Stimulated activated CD8-positive, alpha-beta memory T cell treated with anti-CD3 and anti-CD28 coated beads, Interleukin-7, amount 100 ng/mL, for 1 hour (primary cell): ENCODE measurements at places on chromosomes 7 and 10.

- no peak for DNase-seq
Measured at GRCh38 chr7:102810916-102811315, 62.1 kb downstream of the FAM185A start.

- DNase-seq, result no peak
Measured at GRCh38 chr7:11006291-11006690, 32.6 kb downstream of the PHF14 start.

DNA sequence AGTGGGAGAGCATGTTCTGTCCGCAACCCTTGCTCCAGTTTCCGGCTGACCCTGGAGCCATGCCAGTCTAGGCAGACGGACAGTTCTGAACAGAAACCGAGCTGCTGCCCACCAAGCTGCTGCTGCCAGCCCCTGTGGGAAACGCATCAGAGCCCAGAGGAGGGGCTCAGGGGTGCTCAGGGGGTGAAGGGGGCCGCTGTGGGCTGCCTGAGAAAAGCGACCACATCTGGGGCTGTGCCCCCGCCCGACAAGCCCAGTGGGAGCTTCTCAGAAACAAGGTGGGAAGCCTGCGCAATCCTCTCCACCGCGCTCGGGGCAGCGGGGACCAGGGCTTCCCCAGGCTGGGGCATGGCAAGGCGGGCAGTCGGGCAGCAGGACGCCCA lies 38.8 kb upstream of the CFAP46 start:
- DNase-seq, result no peak

- DNase-seq, result no peak
Measured at GRCh38 chr7:99786726-99787335, 2.8 kb upstream of the CYP3A4 start.

- no peak for DNase-seq
Measured at GRCh38 chr10:30412901-30413300, 21.1 kb upstream of the MAP3K8 start.

GRCh38 chr10:33734393-33735155 lies 400.1 kb upstream of the NRP1 start:
- DNase-seq, result no peak

DNA sequence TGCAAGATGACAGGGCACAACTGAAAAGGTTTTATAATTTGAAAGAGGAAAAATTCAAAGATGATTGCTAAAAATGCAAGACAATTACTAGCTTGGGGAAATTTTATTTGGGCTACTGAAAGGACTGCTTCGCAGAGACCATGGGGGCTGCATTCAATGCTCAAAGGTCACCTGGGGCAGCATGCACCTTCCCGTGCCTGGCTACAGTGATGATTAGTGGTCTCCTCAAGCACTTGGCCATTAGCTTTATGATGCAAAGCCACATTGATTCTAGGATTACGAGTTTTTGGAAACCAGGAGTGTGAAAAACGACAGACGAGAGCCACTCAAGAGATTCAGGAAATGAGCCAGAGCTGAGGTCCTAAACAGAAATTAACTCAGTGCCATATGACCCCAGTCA lies 764.6 kb downstream of the PHTF2 start:
- DNase-seq, result no peak

- no peak for DNase-seq
Measured at GRCh38 chr10:61752111-61753011, 89.6 kb downstream of the CABCOCO1 start.

DNA sequence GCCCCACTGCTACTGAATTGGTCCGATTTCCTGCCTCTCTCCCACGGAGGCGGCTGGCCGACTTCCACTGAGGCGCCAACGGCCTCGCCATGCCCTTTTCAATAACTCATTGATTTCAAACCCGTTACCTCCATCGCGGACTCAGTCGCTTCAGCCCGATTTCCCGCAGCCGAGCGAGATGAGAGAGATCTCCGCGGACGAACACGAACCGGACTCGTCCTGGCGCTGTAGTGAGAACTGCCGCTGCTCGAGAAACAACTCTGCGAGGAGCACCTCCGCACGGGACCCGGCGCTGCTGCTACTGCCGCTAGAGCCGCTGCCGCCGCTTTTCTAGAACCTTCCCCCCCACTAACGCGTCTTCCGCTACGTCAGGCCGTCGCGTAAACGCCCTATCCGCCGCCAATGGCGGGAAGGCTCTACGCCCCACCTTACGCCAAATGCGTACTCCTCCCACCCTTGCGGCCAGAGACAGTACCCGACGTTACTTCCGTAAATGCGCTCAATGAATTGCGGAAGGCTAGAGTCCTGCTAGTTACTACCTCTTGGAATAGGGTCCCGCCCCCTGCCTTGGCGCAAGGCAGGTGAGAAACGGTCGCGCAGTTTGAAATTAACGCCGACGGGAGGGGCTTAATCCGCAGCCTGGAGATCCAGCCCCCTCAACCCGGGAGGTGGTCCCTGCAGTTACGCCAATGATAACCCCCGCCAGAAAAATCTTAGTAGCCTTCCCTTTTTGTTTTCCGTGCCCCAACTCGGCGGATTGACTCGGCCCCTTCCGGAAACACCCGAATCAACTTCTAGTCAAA lies at the start of gene HNRNPA2B1:
HNRNPA2B1 (minus strand) TSS at position 303 of the 803 bp plus-strand sequence; CDS start at position 134, 169 bp downstream.
- peak; percentile 96 for DNase-seq

- no peak for DNase-seq
Measured at GRCh38 chr7:47940088-47941013, 7.9 kb downstream of the PKD1L1 start.

GRCh38 chr10:112122827-112123226 lies 60.7 kb downstream of the GPAM start:
- no peak for DNase-seq

DNA sequence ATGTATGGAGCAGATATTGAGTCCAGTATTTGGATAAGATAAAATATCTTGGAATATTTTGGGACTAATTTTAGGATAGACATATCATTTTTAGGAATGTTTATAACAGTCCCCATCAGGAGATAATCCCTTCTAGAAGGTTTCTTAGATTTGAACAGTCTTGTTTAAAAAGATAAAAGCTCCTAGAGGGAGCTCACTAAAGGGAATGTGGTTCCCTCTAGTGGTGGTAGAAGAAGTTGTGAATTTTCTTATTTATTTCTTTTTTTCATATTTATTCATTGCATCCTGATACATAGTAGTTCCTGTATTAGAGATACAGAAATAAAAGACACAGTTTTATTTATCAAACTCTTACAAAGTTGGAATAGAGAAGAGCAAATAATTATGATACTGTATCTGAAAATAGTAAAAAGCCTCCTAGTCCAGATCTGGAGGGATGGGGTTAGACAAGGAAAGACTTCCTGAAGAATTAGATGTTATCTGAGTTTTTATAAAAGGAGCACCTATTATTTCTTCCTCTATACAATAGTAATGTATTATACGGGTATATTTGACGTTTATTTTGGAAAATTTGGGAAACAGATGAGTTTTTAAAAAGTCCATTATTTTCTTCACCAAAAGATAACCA lies 24.5 kb upstream of the KLF14 start:
- DNase-seq, result no peak

- DNase-seq, result no peak
Measured at GRCh38 chr10:9254353-9254752, 1199.9 kb downstream of the GATA3 start.

DNA sequence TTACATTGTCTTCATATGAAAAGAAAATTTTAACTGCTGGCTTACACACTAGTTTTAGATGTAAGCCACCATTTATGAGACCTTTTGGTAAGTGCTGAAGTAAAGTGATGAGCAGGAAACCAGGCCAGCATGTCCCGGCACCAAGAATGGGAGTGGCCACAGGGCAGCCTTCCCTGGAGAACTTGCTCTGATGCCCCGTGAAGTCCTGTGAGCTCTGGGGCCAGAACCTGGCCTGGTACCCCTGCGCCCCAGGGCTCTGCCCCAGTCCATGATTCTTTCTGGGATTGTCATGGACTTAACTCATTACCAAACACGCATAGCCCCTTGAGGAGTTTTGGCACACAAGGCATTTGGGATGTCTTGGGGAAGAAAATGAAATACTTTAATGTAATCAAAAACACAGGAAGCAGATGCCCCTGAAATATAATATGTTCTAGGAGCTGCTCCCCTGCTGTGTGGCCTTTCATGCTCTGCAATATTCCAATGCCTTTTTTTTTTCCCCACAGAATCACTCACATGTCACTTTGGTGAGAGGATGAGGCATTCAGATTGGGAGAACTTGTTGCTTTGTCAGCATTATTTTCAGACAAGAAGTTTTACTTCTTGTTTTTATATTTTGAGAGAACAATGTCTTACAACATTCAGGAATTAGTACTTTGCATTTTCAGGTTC lies 53.1 kb upstream of the CXCL12 start:
- no peak for DNase-seq

GRCh38 chr10:131145756-131146155 lies 165.8 kb downstream of the TCERG1L start:
- no peak for DNase-seq

DNA sequence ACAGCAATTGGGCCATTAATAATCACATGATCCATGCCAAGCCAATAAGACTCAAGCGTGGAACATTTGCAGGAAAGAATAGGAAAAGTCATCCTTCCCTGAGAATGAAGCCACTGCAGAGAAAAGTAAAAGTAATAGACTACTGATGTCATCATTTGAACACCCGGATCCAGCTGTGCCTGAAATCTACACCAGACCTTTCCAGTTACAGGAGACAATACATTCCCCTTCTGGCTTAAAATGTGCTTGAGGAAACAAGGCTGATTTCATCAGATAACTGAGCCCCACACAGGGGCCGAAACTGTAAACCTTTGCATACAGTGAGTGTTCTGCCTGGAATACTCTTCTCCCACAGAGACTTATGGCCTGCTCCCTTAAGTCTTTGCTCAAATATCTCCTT lies 232.8 kb downstream of the KCNMA1 start:
- DNase-seq, result no peak

DNA sequence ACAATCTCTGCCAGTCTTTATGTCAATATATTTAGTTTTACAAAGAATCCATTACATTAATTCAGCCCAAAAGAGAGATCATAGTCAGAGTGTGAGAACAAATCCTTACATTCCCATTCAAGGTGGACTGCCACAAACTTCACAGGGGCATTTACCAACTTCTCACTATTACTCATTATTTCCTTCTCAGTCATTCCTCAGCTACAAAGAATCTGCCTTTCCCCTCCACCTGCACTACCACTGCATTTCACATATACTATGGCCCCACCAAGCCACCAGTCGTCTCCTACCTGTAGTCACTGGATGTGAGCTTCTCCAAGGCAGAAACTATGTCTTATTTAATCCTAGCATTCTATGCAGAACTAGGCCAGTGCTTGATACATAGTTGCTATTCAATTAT lies 94.3 kb downstream of the USP6NL start:
- DNase-seq, result no peak

GRCh38 chr7:114865564-114865963 lies 56.3 kb upstream of the MDFIC start:
- peak; percentile 25 for DNase-seq

GRCh38 chr10:70341016-70341415 lies 41.4 kb downstream of the LRRC20 start:
- DNase-seq, result no peak

DNA sequence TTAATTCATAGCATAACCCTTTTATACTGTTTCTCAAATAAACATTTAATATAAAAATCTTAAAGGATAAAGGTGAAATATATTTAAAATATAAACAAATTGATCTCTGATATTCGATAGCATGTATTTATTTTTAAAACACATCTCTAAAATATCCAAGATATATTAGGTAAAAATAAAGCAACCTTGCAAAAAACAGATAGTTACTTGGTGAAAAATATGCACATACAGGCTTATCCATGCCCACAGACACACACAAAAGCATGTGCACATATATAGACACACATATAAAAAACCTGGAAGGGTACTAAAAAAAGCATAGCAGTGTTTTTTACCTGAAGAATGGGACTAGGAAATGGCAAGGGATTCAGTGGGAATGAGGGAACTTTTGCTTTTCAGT lies 19.8 kb downstream of the POT1 start:
- no peak for DNase-seq

GRCh38 chr10:72107325-72108003 lies 19.1 kb upstream of the SPOCK2 start:
- DNase-seq, result no peak

DNA sequence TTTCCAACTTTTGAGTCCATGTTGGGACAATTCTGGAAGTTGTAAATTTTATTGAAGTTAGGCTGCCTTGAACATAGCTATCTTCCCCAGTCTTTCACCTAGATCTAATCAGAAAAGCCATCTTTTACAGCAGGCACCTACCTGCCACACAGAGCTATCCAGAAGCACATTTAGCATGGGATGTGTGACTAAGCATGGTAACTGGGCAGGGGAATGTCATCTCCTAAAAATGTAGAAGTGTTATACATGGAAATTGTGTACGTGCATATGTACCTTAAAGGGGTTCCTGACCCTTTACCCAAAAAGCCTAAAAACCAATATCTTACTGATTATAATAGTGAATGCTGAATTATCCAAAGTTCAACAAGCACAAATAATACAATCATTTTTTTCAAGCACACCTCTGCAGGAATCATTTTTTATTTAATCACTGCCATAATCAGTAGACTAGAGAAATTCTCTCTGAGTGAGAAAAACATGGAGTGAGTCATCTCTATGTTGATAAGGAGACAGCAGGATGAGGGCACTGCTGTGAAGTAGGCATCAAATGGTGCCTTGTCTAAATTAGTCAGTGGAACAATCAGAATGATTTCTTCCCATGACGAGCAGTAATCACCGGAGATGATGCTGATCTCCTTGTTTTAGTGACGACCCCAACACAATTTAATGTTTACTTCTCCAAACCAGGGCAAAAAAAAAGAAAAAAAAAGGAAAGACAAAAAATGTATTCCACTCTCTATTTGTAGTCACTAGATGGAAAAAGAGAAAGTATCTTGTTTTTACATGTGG lies 75.9 kb downstream of the SORBS1 start:
- DNase-seq, result no peak

- peak; percentile 35 for DNase-seq
Measured at GRCh38 chr7:6026011-6026819, 5.0 kb upstream of the ANKRD61 start.

DNA sequence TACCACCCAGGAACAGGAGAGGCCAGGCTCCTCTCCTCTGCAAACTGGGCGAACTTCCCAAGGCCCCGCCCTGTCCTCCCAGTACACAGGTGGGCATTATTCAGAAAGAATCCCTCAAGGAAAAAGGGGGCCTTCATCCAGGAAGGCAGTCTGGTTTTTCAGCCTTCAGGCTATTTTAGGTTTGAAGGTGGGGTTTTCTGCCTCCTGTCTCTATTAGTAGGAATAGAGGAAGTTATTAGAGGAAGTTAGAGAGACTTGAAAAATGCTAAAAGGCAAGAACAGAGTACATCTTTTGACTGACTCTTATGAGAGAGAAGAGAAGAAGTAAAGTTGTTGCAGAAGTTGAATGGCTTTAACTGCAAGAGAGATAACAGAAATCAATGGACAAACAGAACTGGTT lies 250.9 kb upstream of the SORCS1 start:
- DNase-seq, result no peak

- DNase-seq, result no peak
Measured at GRCh38 chr7:65953890-65954450, 28.0 kb downstream of the GUSB start.

- no peak for DNase-seq
Measured at GRCh38 chr7:111475959-111476358, 86.3 kb downstream of the IMMP2L start.

DNA sequence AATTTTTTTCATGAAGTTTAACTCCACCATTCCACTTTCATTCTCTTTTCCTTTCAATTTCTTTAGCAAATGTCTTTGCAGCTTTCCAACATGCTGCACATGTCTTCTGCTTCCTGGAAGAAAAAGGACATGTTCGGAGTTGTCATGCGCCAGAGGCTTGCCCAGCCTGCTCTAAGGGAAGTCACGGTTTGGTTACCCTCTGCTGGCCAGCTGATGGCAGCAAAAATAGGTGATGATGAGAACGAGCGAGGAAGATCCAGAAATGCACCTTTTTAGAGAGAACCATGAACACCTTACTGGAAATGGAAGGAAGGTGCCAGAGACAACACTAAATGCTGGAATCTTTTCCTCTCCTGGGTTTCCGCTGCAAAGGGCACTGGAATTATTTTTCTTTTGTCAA lies 4.9 kb upstream of the ZSCAN21 start:
- no peak for DNase-seq
